ENCODE measurements at places on chromosomes 1 and 21.

- peak; percentile 5 for DNase-seq
These were observed 6.7 kb upstream of the RNASEL start for GRCh38 chr1:182595641-182596240.

GRCh38 chr1:3237994-3238702, 169.1 kb downstream of the PRDM16 start:
- no peak for DNase-seq

GRCh38 chr1:58805716-58806571, 22.1 kb upstream of the JUN start:
- no peak for DNase-seq

DNA sequence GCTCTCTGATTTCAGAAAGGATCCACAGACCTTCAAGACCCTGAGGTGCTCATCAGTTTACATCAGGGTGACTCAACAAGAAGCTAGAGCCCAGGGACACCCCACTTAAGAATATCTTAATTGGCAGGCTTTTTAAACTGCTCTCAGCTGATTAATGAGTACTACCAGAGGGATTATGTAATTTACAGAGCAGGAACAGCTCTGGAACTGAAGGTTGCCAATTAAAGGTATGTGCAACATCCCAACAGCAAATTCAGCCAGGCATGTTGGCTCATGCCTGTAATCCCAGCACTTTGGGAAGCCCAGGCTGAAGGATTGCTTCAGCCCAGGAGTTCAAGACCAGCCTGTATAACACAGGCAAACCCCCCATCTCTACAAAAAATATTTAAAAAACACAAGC, 295.7 kb downstream of the SETD4 start:
- no peak for DNase-seq

GRCh38 chr1:89354205-89354604, 9.7 kb upstream of the GBP6 start:
- no peak for DNase-seq

GRCh38 chr1:218803351-218803997, 370.2 kb upstream of the LYPLAL1 start:
- DNase-seq = no peak

- no peak for DNase-seq
These were observed 138.7 kb downstream of the MIS18A start for GRCh38 chr21:32140151-32140550.

DNA sequence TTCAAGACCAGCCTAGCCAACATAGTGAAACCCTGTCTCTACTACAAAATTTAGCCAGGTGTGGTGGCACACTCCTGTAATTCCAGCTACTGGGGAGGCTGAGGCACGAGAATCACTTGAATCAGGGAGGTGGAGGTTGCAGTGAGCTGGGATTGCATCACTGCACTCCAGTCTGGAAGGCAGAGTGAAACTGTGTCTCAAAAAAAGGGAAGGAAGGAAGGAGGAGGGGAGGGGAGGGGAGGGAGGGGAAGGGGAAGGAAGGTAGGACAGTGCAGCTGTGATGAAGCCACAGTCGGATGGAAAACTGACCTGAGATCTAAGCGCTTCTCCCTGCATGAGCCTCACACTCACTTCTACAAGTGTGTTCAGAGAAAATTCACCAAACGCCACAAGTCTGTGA, 22.0 kb upstream of the FHAD1 start:
- no peak for DNase-seq

DNA sequence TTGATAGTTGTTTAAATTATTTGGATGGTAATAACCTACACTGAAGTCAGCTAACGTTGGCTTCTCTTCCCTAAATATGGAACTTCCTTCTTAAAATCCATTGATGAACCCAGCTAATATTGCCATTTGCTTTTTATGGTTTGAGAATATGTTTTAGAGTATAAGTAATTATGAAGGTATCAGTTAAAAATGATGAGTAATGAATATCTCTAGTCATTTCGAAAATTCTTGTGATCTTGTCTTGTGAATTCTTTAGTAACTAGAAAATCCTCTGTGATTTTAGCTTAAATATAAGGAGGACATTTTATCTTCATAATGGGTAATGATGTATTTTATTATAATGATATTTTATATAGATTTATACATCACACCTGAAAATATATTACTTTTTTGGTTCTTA, 50.5 kb downstream of the ADGRL2 start:
- no peak for DNase-seq

DNA sequence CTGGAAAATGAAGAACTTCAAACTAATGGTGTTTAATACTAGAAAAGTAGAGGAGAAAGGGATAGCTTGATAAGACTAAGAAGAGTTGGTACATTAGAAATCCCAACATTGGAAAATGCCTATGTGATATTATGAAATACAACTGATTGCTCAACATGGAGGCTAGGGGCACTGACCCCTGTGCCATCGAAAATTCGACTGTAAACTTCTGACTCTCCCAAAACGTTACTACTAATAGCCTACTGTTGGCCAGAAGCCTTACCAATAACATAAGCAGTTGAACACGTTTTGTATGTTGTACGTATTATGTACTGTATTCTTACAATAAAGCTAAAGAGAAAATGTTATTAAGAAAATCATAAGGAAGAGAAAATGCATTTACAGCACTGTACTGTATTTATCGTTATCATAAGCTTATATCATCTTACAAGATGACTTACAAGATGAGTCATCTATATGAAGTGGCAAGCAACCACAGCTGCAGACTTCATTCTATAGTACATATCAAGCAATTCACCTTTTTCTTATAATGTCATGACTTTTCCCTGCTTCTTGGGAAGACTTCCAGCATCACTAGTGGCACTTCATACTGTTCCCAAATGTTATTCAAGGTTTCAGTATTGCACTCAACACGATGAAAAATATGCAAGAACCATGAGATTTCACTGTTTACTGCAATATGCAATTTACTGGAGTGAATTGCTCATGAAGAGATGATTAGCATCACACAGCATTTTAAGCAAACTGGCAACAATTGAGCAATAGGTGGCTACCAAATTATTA, 12.9 kb upstream of the CTSK start:
- no peak for DNase-seq

DNA sequence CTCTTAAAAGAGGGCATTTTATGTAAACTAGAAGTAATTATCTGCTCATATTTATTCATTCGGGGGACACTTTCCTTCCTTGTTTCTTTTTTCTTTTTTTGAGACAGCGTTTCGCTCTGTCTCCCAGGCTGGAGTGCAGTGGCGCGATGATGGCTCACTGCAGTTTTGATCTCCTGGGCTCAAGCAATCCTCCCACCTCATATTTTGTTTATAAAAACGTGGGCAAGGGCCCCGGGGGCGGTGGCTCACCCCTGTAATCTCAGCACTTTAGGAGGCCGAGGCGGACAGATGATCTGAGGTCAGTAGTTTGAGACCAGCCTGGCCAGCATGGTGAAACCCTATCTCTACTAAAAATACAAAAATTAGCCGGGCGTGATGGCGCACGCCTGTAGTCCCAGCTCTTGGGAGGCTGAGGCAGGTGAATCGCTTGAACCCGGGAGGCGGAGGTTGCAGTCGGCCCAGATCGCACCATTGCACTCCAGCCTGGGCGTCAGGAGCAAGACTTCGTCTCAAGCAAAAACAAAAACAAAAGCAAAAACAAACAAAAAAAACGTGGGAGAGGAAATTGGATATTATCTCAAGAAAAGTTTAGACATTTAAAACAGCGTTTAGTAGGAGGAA, 926 bp upstream of the DFFA start:
- no peak for DNase-seq

DNA sequence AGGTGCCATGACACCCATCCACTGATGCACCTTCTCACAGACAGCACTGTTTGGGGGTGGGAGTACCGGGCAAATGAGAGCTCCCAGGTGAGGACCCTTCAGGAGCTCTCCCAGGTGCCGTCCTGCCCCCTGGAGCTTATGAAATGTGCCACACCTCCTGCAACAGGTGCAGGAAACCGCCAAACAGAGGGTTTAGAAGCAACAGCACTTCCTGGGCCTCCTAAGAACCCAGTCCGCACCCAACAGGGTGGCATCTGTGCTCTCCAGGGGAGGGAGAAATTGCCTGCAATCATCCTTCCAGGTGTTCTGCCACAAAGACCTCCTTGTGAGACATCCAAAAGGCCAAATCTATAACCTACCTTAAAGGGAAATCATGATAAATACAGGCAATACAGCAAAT, 87.7 kb upstream of the ATP1B1 start:
- DNase-seq = no peak

DNA sequence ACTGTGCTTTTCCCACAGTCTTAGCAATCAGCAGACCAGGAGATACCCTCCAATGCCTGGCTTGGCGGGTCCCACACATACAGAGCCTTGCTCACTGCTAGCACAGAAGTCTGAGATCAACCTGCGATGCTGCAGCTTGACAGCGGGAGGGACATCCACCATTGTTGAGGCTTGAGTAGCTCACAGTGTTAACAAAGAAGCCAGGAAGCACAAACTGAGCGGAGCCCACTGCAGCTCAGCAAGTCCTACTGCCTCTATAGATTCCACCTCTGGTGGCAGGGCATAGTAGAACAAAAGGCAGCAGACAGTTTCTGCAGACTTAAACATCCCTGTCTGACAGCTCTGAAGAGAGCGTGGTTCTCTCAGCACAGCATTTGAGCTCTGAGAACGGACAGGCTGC, 33.4 kb downstream of the MNDA start:
- no peak for DNase-seq

- DNase-seq = no peak
These were observed 885 bp downstream of the AHCYL1 start for GRCh38 chr1:109985247-109986053.

DNA sequence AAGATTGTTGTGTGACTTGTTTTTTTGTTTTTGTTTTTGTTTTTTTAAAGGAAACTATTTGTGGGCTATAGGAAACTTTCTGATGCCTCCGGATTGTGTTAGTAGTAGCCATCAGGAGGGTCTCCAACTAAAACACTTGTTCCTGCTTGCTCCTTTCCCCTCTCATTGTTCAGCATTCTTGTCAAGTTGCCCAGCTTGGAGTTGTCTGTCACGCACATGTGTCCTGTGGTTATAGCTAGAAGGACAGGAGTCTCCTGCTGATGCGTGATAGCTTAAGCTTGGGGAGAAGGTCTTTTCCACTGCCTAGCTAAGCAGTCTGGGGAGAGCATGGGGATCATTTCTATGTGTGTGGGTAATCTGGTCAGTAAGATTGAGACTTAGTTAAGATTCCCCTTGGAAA, 3.2 kb upstream of the LYPLA2 start:
- DNase-seq = no peak

- no peak for DNase-seq
These were observed 17.3 kb downstream of the LCE4A start for GRCh38 chr1:152725261-152725660.

DNA sequence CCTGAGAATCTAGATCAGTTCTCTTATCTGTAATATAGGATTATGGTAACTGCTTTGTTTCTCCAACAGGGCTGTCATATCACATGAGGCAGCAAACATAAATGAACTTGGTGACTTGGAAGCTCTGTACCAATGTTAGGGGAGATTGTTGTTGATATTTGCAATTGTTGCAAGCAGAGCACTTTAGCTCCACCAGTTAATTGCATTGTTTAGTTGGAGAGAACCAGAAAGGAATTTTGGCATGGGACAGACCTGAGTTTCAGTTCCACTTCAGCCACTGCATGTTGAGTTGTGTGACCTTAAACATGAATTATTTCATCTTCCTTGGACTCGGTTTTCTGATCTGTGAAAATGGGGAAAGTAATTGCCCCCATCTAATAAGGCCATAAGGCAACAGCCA, 142.3 kb upstream of the JUN start:
- no peak for DNase-seq

DNA sequence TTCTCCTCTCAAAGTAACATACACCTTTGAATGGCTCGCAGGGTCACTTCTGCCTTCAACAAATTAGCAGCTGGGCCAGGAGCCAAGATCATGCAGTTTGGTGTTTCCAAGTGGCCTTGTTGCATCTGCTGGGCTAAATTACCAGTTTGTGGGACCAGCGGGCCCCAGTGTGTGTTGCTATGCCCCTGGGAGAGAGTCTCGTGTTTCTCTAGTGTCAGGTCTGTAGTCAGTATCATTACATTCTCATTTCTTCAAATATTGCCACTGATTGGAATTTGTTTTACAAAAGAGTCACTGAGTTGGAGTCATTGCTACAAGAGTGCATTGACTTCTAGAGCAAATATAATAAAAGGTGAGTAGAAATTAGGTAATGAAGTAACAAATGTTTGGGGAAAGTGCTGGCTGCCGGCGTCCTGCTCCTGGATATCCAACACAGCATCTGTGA, 35.5 kb downstream of the RHOU start:
- DNase-seq = no peak

DNA sequence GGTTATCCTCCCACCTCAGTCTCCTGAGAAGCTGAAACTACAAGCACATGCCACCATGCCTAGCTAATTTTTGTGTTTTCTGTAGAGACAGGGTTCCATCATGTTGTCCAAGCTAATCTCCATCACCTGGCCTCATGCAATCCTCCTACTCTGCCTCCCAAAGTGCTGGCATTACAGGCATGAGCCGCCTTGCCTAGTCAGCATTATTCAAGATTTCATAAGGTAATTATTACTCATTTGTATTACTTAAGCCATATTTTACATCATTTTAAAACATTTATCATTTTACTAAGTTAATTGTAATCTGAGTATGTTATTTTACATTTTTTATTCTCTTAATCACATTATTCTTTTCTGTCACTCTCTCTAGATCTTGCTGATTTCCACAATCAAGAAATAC, 1575.6 kb downstream of the NCAM2 start:
- no peak for DNase-seq

DNA sequence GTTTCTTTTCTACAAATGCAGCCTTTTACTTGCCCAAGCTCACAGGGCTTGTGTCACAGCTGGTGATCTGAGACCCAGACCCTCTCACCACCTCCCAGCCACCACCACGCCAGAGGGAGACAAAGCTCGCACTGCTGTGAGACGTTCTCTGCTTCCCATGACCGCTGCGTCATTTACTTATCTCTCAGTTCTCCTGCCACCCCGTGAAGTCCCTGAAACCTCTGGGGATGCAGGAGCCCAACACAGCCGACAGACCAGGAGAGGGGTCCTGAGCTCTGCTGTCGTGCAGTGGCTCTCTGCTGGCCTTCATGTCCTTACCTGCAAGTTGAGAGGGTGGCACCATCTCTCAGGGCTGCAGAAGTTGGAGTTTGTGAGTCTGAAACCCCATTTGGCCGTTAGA, 77.7 kb downstream of the SLC16A1 start:
- DNase-seq = no peak

All from SW 1271 (cell line).